WERI-Rb-1 (cell line): ENCODE measurements at places on chromosomes 12 and 14.

DNA sequence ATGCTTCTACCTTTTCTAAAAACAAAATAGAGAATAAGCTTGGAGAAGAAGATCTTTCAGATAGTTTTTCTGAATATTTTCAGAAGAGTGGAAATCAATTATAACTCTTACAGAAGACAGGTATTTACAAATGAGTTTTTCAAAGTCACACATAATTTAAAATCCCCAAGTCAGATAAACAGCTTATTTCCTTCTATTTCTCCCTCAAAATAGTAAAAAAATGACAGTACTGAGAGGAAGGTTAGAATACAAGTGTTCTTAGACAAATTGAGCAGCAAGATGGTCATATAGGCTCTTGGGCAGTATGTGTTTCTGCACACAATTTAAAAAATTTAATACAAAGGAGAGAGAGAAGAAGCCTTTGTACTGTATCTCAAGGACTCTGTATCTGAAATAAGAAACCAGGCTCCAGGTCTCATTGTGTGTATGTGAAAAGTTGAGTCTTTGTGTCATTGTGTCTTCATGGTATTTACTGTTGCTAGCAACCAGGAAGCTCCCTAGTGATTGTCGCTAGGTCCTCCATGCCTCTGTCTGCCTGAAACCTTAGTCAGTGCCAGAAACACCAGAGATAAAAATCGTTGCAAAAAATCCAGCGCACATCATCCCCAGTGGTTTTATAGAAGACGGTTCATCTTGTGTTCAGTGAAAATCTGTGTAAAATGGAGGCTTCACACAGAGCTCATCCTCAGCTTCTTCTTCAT, 12.9 kb upstream of the TUBA1A start:
- no peak for DNase-seq

DNA sequence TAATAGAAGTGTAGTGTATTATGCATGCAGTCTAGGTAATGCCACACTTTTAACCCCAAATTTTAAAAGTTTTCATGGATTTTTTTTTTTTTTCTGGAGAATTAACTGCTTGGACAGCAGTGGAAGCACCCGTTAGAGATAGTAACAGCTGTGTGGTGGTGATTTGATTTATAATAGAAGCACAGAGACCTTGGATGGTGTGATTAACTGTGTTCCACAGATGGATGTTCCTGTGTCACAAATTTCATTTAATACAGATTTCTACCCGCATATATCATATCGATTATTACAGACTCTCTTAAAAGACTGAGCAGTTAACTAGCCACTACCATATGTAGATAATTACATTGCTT, 47.0 kb downstream of the IFT81 start:
- no peak for DNase-seq

GRCh38 chr12:130126023-130126432, 36.2 kb upstream of the FZD10 start:
- DNase-seq, result no peak

DNA sequence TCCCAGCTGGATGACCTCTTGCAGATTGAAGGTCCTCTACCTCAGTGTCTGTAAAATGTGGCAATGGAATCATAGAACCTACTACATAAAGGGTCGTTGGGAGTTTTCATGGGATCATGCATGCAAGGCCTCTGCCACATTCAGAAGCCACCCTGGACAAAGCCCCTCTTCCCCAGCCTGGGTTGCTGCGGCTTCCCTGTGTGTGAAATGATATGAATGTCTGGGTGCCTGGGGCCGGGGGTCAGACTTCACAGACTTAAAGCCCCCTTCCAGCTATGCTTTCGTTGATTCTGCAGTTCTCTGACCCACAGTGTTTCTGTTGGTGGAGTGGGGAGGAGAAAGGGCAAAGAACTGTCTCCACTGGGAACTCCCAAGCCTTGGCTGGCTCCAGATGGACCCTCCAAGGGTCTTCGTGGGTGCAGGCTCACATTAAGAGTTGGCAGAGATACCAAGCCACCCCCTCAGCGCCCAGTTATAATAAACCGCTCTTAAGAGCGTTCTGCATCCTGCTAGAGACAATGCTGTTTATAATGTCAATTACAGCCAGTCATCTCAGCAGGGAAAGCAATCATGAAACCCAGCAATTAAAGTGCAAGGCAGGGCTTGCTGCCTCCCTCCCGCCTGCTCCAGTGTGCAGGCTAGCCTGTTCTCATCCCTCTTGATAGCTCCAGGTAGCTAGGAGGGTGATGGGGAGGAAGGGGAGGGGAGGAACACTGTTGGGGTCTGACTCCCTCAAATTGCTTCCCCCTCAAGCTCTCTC, 210.9 kb upstream of the FKBP4 start:
- no peak for DNase-seq

DNA sequence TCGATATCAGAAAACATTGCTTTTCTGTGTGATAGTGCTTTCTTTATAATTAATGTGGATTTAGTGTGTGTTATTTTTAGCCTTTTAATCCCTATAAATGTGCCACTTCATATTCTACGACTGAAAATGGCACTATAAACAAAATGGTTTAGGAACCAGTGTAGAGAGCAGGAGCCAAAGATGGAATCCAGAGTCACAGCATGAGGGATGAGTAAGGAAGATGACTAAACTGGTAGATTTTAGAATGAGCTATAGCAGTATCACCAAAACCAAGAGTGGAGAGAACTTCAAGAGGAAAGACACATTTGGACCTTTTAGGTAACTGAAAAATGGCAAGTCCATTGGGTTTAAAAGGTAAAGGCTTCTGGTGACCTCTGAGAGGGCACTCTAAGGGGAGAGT, 887.2 kb downstream of the NRXN3 start:
- DNase-seq, result no peak

GRCh38 chr12:5827591-5827990, 117.5 kb downstream of the ANO2 start:
- DNase-seq, result no peak
